ENCODE measurements at places on chromosomes 1 and 21.
A peak's percentile ranks its signal among the peaks of the same experiment; 100 is the strongest.

DNA sequence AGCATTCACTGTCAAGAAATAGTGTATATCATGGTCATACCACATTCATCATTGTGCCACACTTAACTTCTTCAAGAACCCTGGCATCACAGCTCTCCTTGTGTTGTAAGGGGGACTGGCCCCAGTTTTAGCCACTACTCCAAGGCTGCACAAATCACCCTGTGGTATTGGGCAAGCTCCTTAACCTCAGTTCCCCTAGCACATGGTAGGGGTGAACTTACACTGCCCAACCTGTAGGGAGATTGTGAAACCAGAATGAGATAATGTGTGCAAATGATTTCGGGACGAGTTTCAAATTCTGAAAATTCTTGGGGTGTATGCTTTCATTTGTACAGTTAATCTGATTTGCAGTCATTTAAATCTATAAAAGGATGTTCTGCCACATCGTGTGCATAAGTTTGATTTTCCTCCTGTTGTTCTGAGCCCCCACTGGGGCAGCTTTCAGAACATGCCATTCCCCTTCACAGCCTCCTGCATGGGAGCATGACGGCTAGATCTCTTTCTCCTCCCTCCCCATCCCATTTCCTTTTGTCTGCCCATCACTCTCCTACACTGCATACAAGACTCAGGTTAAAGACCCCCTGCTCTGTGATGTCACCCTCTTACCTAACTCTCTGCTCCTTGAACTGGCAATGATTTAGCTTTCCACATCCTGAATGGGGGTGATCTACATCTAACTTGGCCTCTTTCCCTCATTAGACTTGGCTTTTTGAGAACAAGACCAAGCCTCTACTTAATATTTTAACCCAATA, 290.3 kb downstream of the CHRM3 start:
- no peak for DNase-seq

- peak; percentile 48 for DNase-seq
Observed at GRCh38 chr1:11337580-11338073, 64.6 kb downstream of the UBIAD1 start.

GRCh38 chr21:34813266-34813894, 144.6 kb downstream of the CLIC6 start:
- DNase-seq, result no peak

DNA sequence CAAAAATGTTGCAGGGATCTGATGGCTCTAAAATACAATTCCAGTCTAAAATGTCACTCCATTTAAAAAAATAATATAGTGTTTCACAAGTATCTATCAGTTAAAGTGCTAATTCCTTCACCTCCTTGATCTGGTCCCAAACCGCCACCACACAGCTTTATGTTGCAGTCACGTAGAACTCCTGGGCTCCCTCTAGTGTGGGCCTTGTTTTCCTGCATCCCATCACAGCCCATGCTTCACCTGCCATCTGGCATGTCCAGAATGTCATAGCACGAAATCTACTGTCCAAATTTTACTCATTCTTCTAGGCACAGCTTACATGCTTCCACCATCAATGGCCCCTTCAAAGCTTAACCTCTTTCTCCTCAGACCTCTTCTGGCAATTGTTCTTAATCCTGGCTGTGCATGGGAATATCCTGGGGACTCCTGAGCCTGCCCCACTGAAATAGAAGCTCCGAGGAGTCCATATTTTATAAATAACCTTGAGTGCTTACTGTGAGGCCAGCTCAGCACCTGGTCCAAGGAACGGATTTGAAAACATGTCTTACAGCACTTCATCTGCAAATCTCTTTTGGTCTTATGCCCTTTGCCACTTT, 15.5 kb downstream of the FYB2 start:
- no peak for DNase-seq

DNA sequence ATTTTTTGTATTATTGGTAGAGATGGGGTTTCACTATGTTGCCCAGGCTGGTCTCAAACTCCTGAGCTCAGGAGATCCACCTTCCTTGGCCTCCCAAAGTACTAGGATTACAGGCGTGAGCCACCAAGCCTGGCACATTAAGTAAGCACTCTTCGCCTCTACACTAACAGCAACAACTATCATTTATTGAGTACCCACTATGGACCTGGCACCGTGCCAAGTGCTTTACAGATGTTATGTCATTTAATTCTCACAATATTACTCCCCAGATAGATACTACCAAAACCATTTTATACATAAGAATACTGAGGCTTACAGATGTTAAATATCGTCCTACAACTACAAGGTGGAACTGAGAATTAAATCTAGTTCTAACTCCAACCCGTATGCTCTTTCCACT, 50.1 kb downstream of the TUT4 start:
- DNase-seq, result peak; percentile 1

- no peak for DNase-seq
Observed at GRCh38 chr1:112638110-112638428, 18.4 kb downstream of the CAPZA1 start.

DNA sequence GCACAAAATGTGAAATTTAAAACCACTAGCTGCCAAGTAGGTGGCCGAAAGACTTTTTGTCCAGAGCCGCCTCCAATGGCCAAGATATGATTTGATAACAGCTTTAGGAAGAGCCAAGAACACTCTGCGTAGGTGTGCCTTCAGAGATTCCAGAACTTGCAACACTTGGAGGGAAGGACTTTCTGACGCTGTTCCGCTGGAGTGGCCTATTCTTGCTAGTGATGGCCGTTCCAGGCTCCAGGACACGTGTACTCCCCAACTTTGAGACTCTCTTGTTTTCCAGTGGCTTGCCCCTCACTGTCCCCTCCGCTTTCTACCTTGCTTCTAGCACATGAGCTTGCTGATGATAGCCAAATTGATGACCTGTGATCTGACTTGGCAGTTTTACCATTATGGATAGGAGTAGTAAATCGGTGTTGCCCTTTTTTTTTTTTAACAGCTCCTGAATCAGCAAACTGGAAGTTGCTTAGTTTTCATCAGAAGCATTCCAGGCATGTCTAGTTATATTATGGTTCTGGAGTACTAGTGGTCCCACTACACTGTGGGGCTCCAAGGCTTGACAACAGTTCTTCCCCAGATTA, 1.0 kb downstream of the PRDX6 start:
- no peak for DNase-seq

DNA sequence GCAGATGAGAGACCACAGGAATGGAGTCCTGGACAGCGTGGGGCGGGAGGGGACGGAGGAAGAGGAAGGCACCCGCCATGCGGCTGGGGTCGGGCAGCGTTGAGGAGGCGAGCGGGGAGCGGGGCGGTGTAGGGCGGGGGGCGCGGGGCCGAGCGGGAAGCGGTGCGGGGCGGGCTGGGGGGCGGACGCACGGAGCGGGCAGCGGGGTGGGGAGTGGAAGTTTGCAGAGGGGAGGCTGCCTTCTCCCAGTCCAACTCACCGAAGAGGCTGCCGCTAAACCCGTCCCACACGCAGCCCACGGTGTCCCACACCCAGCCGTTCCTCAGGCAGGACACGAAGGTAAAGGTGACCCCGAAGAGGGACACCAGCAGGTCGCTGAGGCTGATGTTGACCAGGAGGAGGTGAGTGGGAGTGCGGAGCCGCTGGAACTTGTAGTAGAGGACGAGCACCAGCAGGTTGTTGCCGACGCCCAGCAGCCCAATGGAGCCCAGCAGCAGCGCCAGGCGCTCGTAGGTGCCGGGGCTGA, 483 bp downstream of the CHML start:
- peak; percentile 4 for DNase-seq

DNA sequence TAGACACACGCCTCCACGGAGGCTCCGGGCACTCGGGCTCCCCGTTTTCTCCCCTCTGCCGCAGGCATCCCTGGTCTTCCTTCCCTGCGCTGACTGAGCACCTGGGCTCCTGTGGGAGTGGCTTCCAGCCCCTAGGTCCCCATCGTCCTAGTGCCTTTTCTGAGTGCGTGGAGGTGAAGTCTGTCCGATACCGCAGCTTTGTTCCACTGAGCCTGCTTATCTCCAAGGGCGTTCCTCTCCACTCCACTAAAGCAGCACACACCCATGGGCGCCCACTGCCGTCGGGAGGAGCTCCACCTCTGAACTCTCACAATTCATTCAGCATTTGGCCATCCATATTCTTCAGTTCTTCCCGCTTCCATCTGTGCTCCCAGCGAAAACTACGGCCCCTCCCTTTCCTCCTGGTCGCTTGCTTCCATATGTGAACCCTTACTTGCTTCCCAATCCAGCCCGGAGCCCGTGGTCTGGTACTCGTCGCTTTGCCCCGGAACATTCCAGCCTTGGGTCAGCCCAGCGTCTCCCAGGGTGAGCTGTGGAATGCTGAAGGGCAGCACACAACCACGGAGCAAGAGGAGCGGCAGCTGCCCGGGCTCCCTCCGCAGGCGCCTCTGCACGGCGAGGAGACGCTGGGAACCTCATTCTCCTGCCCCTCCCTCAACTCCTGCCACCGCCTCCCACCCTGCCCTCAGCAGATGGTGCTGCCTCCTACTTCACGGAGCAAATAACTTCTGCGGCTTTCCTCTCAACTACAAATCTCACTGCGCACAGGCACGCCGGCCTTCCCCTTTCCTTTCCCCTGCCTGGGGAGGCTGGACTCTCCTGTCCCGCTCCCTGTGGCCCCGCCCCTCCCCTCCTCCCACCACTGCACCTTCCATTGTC, 27.5 kb downstream of the ATP8B2 start:
- no peak for DNase-seq

GRCh38 chr1:226611301-226611700, 62.7 kb downstream of the STUM start:
- no peak for DNase-seq
